ENCODE measurements at places on chromosomes 1 and 21. TPM values are rescaled to one million over a fixed set of nuclear protein-coding genes. Genes with fewer than 3 reads are reported as not detected.

DNA sequence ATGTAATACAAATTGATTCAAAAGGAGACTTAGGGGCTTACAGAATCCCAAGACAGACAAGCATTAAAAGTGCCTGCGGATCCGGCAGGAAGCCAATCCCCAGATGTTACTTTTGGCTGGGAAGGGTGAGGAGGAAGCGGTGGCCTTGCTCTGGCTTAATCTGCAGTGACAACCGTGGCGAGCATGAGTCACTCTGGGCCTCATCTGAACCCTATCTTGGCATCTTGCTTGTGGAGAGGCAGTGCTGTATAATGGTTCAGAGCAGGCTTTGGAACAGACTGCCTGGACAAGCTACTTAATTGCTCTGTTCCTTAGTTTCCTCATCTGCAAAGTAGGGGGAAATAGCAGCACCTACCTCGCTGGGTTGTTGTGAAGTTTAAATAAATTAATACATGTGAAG, 74.1 kb downstream of the XCL2 start:
- H3K4me3 ChIP-seq: no peak overlapping the region
- peaks cover 63% of the 10 kb centered on the region for H3K4me1 ChIP-seq
- H3K27ac ChIP-seq: no peak overlapping the region
- no peaks in the 10 kb centered on the region for H3K27me3 ChIP-seq
- H3K36me3 ChIP-seq: peaks cover 6% of the 10 kb centered on the region

Gene WDR3
- 36.2 TPM for total RNA-seq

DNA sequence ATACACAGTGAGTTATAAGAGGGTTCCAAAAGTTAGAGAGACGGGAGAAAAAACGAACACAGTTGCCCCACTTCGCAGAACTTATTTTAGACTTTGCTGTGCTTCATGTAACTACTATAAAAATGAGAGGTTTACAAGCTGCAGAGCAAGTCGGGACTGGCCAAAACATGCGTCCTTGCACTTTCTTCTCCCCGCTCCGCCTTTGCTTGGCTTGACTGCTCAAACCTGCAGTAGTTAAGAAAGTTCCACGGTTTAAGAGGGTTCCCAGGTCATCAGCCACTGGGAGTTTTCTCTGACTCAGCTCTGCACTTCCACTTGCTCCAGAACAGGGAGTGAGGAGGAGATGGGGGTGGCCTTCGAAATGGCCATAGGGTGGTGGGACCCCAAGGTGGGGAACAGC, 36.2 kb downstream of the CLIC6 start:
- H3K27ac ChIP-seq: no peak overlapping the region
- H3K27me3 ChIP-seq: peaks cover 54% of the 10 kb centered on the region
- peaks cover 22% of the 10 kb centered on the region for H3K4me1 ChIP-seq
- DNase-seq: no peak
- H3K4me3 ChIP-seq: no peak overlapping the region
- no peaks in the 10 kb centered on the region for H3K36me3 ChIP-seq

- peak; percentile 57 for DNase-seq
- H3K27ac ChIP-seq: peak overlapping the region; percentile 95
- H3K36me3 ChIP-seq: peaks cover 44% of the 10 kb centered on the region
Measured at GRCh38 chr1:150621497-150622302, 7.7 kb downstream of the ENSA start.

Measured in activated T-cell treated with anti-CD3 and anti-CD28 coated beads, Interleukin-2, amount 50 U/mL, for 72 hours (primary cell).